Keratinocyte (primary cell): ENCODE measurements at places on chromosomes 1 and 21. TPM values are rescaled to one million over a fixed set of nuclear protein-coding genes. Genes with fewer than 3 reads are reported as not detected.

DNA sequence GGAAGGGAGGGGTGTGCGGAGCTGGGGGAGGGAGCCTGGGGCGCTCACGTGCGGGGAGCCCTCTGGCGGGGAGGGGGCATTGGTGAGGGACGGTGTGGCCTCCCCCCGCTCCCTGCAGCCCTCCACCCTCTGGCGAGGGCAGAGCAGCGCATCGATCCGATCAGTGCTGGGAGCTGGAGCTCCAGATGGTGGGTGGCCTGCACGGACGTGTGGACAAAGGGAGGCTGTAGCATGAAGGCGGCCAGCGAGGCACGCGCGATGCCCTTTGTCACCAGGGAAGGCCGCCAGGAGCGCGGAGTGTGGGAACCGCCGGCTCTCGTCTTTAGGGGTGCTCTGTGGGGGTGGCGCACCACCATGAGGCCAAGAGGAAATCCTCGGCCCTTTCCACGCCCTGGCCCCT, 5.4 kb upstream of the HES5 start:
- DNase-seq = no peak

- no peak for DNase-seq
Observed at GRCh38 chr1:207077470-207078377, 10.9 kb upstream of the C4BPB start.

DNA sequence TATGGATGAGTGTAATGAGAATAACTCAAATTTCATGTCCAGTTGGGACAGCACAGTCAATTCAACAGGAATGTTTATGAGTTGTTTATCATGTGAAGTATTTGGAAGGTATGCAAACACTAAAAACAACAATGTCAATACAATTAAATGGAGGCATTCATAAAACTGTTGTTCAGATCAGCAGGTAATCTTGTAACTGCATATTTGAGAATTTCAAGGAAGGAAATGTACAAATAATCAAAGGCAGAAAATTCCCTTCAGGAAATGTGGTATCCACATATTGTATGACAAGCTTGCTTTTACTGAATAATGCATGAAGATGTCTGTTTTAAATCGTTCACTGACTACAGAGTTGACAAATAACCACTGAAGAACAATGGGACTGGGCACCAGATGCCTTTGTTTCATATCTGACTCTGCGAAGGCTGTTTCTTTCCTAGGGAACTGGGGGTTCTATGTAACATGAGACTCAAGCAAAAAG, 198.3 kb downstream of the LTN1 start:
- no peak for DNase-seq

DNA sequence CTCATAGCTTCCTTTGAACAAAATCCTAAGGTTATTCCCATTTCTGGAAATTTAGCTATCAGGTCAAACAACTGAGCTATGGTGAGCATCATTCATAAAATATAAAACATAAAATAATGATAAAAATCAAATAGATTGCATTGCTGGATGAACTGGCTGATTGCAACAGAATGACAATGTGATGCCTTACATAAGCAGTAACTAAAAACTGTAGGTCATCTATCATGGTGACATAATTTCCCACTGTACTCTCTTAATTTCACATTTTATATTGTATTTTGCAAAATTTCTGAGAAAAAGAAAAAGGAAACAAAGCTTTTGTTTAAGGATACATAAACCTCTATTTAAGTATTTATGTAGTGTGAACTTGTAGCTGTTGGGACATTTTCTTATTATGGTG, 4.6 kb downstream of the PTGER3 start:
- no peak for DNase-seq

- no peak for DNase-seq
Observed at GRCh38 chr1:245995474-245995873, 511.6 kb downstream of the SMYD3 start.

- DNase-seq = no peak
Observed at GRCh38 chr1:4851385-4852065, 197.1 kb downstream of the AJAP1 start.

- DNase-seq = no peak
Observed at GRCh38 chr1:74684301-74684700, 10.7 kb upstream of the ERICH3 start.

DNA sequence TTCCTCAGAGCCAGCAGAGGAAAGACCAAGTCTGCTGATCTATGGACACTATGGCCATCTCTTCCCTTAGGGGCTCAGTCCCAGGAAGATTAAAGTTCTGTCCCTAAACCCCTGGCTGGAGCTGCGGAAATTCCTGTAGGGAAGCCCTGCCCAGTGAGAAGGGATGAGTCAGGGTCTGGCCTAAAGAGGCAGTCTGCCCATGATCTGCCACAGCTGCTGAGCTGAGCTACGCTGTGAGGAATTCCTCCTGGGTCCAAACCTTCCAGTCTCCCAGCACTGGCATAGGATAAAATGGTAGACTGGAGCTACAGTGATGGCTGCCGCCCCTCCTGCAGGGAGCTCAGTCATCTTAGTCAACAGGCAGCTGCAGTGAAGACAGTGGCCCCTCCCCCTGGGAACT, 213.7 kb downstream of the BRINP2 start:
- no peak for DNase-seq

GRCh38 chr1:60809204-60809980, 273.0 kb upstream of the NFIA start:
- no peak for DNase-seq

GRCh38 chr1:40879482-40880175, 17.5 kb upstream of the CITED4 start:
- DNase-seq = no peak

GRCh38 chr1:112034277-112034676, 44.8 kb upstream of the KCND3 start:
- no peak for DNase-seq

DNA sequence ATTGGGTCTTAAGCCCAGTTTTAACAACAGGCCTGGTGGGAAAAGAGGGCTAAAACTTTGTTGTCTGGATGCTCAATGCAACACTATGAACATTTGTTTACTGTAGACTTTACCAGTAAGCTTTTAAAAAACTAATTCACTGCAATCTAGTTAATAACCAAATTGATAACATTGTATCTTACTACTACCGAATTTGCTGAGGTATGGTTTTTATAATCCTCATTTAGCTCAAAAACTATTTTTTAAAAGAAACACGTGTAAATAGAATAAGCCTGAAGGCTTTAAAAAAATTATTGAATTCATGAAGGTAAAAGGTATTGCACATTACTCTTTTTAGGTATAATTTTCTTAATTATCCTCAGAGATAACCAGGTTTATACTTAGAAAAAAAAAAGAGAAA, 500.6 kb downstream of the RWDD3 start:
- no peak for DNase-seq

GRCh38 chr1:98340511-98340910, 321.0 kb upstream of the SNX7 start:
- DNase-seq = no peak

The CD5L gene
- polyA plus RNA-seq = not detected in 3 replicates

The OR6N1 gene
- not detected in 3 replicates for polyA plus RNA-seq
